ENCODE measurements at places on chromosomes 4 and X.

DNA sequence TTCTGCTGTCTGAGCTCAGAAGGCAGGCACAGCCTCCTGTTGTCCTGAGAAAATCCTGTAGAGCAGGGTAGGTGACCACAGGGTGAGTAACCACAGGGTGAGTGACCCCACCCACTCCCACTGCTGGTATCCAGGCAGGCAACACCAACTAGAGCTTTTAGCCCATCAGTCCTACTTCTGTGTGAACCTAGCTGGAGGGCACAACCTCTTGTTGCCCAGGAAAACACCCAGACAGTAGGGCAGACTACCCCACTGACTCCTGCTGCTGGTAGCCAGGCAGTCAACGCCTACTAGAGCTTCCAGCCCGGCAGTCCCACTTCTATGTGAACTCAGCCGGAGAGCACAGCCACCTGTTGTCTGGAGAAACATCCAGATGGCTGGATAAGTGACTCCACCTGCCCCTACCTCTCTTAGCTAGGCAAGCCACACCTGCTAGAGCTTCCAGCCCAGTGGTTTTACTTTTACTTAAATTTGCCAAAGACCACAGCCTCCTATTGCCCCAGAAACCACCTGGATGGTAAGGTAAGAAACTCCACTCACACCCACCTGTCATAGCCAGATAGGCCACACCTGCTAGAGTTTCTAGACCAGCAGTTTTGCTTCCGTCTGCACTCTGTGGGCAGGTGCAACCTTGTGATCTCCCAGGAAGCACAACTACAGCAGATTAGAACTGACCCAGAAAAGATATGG lies 371.6 kb downstream of the INPP4B start:
- DNase-seq: no peak
- no peak overlapping the region for H3K4me3 ChIP-seq
- no peaks in the 10 kb centered on the region for H3K4me1 ChIP-seq
- H3K36me3 ChIP-seq: no peaks in the 10 kb centered on the region

DNA sequence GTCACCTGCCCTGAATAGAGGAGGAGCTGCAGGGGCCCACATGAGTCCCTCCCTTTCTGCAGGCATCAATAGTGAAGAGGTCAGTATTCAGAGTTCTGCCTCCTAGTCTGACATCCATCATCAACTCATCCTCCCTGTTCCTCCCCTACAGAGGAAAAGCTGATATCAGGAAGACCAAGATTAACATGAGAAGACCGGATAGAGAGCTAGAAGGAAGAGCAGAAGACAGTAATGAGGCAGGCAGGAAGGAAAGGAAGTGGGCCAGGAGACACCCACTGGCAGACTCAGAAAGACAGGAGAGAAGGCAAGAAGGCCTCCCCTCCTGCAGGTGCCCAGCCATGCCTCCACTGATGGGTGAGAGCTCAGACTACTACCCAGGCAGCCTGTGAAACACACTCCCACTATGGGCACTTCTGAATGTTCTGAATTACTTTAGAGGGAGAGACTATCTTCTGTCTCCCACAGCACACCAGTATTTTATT lies 74.6 kb downstream of the CC2D2A start:
- no peak overlapping the region for H3K4me3 ChIP-seq
- DNase-seq: no peak
- no peak overlapping the region for H3K27ac ChIP-seq
- no peaks in the 10 kb centered on the region for H3K27me3 ChIP-seq

- no peak overlapping the region for H3K4me3 ChIP-seq
- H3K27ac ChIP-seq: no peak overlapping the region
- peaks cover 5% of the 10 kb centered on the region for H3K4me1 ChIP-seq
- DNase-seq: no peak
- no peaks in the 10 kb centered on the region for H3K36me3 ChIP-seq
These were observed 12.1 kb downstream of the NIPAL1 start for GRCh38 chr4:48028696-48029095.

DNA sequence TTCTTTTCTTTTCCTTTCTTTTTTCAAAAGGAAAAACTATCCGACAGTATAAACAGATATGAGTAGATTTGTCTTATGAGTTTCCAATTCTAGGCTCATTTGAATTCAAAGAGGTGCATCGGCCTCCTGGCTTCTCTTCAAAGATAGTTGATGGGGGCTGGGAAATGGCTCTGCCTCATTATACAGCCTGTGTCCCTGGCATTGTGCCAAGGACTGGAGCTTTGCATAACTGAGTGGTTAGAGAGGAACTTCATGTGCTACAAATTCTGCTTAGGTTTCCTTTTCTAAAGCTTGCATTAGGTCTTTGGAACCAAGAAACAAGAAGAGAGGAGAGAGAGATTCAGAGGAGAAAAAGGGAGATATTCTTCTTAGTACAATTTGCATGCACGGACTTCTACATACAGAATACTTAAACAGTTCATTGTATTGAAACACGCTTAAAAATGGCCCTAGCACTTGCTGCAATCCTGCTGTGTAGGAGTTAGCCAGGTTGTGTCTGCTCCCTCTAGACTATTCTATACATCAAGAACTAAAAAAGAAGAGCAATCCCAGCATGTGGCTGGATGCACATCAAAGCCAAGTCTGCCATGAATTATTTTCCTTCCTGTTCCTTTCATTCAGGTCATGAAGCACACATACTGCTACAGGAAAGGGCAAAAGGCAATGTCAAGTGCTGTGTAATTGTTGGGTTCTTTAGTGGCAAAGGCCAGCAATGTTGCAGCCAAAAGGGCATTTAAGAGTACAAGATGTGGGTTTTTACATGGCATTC lies 70.9 kb downstream of the INTS12 start:
- no peak for DNase-seq
- H3K27ac ChIP-seq: no peak overlapping the region
- H3K4me3 ChIP-seq: no peak overlapping the region
- H3K27me3 ChIP-seq: peaks cover 35% of the 10 kb centered on the region

DNA sequence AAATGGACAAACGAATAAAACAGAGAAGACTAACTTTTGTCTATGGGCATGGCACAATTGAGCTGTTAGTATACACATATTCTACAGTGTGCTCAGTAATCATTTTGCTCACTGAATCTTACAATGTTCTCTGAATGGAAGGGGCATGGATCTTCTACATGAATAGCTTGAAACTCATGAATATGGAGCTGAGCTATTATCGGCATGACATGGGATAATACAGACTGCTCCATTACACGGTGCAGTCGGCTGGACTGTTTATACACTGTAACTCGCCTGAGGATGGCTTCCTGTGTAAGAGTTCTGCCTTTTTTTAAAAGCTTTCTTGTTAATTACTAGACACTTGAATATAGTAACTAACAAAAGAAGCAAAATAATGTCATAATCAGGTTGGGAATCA lies 368.5 kb upstream of the MAD2L1 start:
- peaks cover 16% of the 10 kb centered on the region for H3K4me1 ChIP-seq
- H3K27ac ChIP-seq: no peak overlapping the region
- H3K4me3 ChIP-seq: no peak overlapping the region
- no peaks in the 10 kb centered on the region for H3K36me3 ChIP-seq

DNA sequence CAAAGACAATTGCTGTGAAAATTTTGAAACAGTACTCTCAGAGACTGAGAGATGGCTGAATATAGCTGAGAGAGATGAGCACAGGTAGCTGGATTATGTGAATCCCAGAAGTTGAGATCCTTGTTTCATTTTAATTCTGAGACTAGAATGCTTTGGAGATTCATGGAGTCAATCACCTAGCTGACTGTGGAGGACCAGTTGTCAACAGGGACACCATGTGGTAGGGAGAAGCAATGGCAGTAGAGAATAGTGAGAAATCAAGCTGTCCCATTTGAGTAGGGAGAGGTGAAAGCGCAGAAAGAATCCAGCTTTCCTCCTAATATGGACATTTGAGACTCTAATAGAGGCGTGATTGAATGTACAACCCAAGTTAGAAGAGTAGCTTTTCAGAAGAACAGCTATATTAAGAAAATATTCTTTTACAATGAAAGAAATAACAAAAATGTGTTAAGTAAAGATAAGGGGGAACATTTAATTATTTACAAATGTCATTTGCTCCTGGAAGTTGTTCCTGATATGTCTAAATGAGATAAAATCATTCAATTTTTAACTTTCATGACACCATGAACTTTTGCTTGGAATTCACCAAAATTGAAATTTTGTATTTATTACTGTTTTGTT lies 30.3 kb upstream of the GLRB start:
- no peak for DNase-seq
- H3K4me3 ChIP-seq: no peak overlapping the region
- H3K27ac ChIP-seq: no peak overlapping the region
- no peaks in the 10 kb centered on the region for H3K27me3 ChIP-seq

DNA sequence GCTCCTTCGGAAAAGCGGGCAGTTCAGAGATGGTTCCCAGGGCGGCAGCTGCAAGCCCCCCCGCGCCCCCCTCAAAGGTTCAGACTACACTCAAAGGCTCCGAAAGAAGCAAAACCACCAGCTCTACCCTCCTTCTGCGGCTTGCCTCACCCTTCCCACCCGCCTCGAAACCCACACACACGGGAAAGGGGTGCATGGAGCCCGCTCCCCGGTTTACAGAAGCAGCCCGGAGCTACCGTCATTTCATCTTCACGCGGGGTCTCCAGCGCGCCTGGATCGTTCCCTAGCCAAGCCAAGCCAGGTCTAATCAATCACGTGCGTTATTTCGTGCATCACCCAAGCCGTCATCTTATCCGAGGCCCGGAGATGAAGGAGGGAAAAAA lies 1.2 kb downstream of the NLGN4X start:
- peaks cover 52% of the 10 kb centered on the region for H3K4me1 ChIP-seq
- peak; percentile 33 for DNase-seq
- H3K27ac ChIP-seq: peak overlapping the region; percentile 88

DNA sequence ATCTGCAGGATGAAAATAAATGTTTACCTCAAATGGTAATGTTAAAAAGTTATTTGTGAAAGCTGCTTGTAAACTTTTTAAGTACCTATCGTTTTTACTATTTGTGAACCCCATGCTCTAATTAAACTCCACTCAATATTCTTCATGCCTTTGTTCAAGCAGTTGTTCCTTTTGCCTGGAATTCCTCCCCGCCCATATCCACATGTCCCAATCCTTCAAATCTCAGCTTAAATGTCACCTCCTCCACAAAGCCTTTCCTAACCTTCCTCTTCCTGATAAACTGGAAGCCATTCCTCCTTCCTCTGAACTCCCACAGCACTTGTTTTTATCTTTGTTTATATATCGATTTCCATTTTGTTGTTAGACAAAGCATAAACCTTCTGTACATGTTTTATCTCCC lies 2.4 kb downstream of the MORC4 start:
- no peaks in the 10 kb centered on the region for H3K27me3 ChIP-seq
- peaks cover 10% of the 10 kb centered on the region for H3K4me1 ChIP-seq
- H3K4me3 ChIP-seq: no peak overlapping the region
- no peak for DNase-seq
- no peak overlapping the region for H3K27ac ChIP-seq

- H3K27me3 ChIP-seq: peaks cover 3% of the 10 kb centered on the region
- H3K36me3 ChIP-seq: no peaks in the 10 kb centered on the region
- H3K4me1 ChIP-seq: peaks cover 9% of the 10 kb centered on the region
- no peak for DNase-seq
- no peak overlapping the region for H3K4me3 ChIP-seq
These were observed 15.0 kb downstream of the GAB3 start for GRCh38 chrX:154735695-154736393.

DNA sequence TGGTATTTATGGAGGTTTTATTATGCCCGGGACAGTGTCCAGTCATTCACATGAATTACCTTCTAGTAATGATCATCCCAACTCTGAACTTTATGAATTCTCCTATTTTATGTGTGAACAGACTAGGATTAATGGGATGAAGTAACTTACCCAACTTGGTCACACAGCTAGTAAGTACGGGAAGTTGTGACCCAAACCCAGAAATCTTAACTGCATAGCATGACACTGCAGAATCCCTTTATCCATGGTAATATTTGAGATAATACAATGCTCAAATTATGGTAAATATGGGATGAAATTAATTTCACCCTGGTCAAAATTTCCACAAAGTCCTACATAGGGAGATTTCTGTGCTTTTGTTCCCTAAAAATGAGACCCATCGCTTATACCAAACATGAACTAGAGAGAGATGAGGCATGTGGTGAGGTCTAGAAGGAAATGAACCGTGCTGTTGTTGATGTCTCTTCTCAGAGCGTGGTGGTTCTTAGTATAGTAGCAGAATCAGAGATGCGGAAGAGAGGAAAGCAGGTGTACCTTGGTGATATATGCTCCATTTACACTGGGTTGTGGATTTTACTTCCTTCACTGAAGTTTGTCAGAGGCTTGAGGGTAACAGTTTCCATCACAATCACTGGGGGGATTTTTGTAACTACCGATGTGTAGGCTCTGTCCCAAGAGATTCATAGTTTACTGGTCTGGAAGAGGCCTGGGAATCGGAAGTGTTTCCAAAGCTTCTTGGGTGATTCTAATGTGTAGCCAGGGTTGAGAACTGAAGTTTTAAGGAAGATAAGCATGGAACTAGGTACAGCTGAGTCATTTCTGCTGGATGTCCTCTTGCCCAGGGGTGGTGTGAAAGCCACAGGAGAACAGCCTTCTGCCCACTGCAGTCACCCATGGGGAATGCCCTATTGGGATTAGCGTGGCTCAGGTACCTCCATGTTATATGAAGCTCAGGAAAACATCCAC lies 30.2 kb upstream of the FAM9C start:
- no peak overlapping the region for H3K27ac ChIP-seq
- DNase-seq: no peak
- no peak overlapping the region for H3K4me3 ChIP-seq

GRCh38 chr4:105145903-105146275 lies 787 bp upstream of the TET2 start:
- H3K4me1 ChIP-seq: peaks cover 36% of the 10 kb centered on the region
- H3K27me3 ChIP-seq: peaks cover 40% of the 10 kb centered on the region

DNA sequence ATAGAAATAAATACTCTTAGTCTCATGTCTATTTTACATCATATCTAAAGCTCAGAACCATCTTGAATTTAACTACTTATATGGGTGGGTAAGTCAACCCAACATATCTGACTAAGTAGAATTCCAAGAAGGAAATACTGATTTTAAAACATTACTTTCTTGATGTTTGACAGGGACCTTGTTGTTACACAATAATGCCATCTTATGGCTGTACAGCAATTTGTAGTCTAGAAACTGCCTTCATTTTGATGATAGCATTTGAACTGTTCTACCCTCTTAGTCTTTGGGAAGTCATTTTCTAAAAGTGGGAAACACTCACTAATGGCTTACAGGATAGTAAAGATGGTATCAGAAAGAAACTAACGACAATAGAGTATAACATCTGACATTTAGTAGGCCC lies 929.5 kb downstream of the DMD start:
- H3K4me1 ChIP-seq: no peaks in the 10 kb centered on the region
- no peak for DNase-seq
- no peaks in the 10 kb centered on the region for H3K27me3 ChIP-seq
- H3K36me3 ChIP-seq: peaks cover 3% of the 10 kb centered on the region
- no peak overlapping the region for H3K4me3 ChIP-seq
- no peak overlapping the region for H3K27ac ChIP-seq

DNA sequence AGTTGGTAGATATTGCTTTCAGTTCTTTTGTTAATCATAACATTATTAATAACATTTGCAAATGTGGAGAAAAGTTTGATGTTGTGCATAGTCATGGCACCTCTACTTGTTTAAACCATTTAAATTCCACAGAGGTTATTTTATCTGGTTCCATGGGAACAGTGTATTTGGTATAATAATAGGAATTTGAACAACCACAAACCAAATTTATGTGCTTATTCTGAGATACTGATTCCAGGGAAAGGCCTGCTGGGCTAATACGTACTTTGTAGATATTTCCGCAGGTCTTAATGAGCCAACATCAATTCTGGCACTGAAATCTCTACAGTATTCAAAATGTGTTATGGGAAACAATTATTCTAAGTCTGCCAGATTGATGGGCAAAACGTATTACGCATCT lies 319.0 kb downstream of the DKK2 start:
- H3K4me1 ChIP-seq: no peaks in the 10 kb centered on the region
- no peaks in the 10 kb centered on the region for H3K36me3 ChIP-seq
- no peak for DNase-seq
- no peaks in the 10 kb centered on the region for H3K27me3 ChIP-seq

Measured in neural crest cell (in vitro differentiated cells).